B cell (primary cell): ENCODE measurements at places on chromosomes 1 and 21.

DNA sequence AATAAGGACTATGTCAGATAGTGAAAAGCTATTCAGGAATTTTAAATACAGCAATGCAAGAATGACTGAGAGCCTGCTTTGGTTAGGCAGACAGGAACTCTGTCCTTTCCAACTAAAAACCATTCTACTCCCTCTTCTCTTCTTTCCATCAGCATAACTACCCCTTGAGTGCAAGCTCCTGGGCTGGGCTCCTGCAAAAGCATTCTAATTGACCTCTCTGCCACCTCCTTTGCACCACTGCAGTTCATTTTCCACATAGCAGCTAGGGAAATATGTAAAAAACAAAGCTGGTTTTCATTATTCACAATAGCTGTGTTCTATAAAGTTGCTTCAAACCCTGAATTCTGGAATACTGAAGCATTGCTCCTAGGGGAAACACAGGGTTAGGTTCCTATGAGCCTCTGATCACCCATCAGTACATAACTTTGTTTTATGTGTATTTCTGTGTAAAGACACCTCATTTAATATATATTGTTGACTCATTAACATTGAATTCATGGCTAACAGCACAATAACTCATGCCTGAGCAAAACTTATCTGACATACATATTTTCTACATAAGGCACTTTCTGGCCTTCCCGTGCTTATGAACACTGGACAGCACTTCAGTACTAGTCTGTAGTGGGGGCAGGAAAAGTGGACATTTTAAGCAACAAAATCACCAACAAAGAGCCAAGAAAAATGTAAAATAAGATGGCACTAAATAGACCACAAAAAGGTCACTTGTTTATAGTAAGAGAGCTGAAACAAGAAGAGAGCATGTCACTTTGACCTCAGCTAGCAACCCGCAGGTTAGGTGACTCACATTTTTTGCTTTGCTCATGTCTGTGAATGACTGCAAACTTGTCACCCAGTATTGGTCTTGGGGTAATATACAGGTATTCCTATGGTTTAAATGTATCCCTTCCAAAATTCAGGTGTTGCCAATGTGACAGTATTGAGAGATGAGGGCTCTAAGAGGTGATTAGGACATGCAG lies 57.9 kb upstream of the IRF2BP2 start:
- DNase-seq: no peak

GRCh38 chr1:11058595-11059154 lies 1.1 kb downstream of the SRM start:
- no peak for DNase-seq

DNA sequence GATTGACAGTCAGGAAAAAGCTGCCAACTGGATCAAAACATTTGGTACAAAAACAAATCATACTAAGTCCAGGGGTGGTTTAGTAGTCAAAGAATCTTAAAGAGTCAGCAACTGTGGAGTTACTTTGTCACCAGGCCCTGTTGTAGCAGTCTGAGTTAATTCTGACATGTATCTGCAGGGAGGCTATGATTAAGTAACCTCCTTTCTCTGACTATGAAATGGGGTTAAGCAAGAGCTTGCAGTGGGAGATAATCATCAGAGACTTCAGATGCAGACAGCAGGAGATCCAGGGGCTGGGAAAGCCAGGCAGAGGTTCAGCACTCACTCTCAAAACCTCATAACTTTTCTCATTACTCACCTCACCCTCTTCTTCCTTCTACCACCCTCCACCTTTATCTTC lies 99.2 kb upstream of the BTG3 start:
- no peak for DNase-seq

DNA sequence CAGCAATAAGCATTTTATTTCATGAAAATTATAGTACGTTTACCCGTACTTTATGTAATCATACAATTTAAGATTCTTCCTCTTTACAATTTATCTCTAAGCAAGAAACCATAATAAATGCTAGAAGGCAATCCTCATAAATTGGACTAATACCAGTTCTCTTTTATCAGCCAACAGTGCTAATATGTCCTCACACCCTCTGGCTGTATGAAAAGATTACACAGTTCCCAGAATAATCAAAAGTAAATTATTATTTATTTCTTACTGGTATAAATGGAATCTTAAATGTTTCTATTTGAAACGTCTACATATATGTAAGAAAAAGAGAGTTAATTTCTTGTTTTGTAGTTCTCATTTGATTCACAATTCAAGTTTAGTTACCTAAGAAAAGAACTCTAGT lies 3.1 kb upstream of the CDKN2C start:
- DNase-seq: no peak

DNA sequence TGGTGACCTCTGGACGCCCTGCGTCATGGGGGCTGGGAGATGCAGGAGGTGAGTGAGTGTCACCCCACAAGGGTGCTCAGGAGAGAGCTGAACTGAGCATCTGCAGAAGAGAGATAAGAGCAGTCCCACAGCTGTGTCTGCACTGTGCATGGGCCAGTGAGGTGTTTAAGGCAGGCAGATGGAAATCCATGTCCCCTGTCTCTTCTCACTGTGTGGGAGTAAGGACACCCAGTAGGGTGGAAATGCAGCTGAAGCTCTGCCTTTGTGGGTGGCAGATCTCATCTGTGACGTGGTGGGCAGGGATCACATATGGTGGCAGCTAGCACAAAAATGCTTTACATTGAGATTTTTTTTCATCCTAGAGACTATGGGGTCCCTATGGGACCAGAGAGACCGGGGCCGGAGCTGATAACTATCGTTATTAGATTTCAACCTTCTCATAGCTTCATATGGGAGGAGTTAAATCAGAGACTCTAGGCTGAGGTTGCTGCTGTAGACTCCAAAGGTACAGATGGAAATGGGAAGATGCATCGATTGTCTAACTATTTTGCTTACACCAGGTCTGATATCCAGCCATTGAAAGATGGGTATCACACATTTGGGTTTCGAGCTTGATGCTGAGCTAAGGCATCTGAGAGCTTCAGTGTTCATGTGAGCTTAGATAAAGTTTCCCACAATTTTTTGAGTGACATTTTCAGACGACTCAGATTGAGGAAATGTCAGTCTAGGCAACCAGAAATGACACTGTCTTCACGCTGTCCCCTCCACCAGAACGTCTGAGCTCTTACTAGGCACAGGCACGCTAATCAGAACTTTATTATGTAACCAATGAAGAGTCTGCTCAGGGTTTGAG lies 65.3 kb upstream of the PSEN2 start:
- no peak for DNase-seq

- DNase-seq: no peak
Measured at GRCh38 chr1:184685116-184685515, 69.5 kb downstream of the EDEM3 start.

DNA sequence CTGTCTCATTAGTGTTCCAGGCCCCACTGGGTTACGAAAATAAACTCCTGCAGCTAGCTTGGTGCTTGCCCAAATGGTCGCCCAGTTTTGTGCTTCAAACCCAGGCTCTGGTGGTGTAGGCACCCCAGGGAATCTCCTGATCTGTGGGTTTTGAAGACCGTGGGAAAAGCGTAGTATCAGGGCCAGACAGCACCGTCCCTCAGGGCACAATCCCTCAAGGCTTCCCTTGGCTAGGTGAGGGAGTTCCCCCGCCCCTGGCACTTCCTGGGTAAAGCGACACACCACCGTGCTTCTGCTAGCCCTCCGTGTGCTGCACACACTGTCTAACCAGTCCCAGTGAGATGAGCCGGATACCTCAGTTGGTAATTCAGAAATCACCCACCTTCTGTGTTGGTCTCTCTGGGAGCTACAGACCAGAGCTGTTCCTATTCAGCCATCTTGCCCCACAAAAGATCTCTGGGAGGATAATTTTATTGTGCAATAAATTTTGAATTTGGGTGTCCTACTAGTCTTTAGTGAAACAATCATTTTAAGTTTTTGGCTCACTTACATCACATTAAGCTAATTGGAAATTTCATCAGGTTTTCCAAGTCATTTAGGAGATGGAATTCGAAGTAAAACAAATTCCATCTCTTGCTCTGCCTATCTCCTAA lies 9.4 kb upstream of the SLC25A24 start:
- DNase-seq: no peak

DNA sequence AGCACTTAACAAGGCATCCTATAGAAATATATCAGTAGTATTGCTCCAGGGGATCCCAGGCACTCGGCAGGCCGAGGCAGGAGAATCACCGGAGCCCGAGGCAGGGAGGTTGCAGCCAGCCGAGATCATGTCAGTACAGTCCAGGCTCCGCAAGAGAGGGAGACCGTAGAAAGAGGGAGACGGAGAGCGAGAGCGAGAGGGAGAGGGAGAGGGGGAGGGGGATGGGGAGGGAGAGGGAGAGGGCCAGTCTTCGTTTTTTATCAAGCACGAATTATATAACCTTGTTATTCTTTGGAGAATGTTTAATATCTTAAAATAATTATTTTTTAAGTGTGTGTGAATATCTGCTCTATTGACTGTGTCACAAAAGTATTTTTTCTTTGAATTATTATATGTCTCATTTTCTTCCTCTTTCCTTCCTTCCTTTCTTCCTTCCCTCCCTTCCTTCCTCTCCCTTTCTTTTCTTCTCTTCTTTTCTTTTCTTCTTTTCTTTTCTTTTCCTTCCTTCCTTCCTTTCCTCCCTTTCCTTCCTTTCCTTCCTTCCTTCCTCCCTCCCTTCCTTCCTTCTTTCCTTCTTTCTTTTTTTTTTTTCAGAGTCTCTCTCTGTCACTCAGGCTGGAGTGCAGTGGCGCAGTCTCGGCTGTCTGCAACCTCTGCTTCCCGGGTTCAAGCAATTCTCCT lies 233.7 kb downstream of the SRGAP2C start:
- no peak for DNase-seq

DNA sequence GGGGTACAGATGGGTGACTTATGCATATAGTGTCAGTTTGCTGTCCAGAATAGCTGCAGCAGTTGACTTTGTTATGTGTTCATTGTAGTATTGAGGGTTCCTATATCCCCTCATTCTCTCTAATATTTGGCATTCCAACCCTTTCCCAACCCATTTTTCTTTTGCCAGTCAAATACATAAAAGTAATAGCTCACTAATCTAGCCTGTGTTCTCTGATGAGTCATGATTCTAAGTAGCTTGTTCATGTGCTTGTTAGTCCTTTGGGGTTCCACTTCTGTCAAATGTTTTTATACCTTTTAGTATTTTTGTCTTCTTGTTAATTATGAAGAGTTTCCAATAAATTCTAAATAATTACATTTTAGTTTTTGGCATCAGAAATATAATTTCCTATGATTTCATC lies 99.2 kb upstream of the MROH9 start:
- DNase-seq: no peak

DNA sequence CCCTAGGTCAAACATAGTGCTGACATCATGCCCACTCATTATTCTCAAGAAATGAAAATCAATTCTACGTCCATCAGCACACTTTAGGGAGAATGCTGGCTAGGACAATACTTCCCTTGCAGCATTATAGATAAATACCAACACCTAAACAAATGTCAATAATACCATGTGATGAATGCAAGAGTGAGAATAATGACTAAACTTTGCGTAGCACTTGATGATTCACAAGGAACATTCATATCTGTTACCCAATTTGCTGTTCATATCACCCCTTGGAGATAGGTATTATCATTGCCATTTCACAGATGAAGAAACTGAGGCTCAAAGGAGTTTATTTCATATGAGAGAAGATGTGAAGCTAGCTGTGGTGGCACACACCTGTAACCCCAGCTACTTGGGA lies 24.8 kb upstream of the EPS15 start:
- DNase-seq: no peak

GRCh38 chr1:55358581-55358980 lies 143.4 kb upstream of the USP24 start:
- DNase-seq: no peak

- DNase-seq: no peak
Measured at GRCh38 chr1:214014730-214015129, 27.0 kb downstream of the PROX1 start.

DNA sequence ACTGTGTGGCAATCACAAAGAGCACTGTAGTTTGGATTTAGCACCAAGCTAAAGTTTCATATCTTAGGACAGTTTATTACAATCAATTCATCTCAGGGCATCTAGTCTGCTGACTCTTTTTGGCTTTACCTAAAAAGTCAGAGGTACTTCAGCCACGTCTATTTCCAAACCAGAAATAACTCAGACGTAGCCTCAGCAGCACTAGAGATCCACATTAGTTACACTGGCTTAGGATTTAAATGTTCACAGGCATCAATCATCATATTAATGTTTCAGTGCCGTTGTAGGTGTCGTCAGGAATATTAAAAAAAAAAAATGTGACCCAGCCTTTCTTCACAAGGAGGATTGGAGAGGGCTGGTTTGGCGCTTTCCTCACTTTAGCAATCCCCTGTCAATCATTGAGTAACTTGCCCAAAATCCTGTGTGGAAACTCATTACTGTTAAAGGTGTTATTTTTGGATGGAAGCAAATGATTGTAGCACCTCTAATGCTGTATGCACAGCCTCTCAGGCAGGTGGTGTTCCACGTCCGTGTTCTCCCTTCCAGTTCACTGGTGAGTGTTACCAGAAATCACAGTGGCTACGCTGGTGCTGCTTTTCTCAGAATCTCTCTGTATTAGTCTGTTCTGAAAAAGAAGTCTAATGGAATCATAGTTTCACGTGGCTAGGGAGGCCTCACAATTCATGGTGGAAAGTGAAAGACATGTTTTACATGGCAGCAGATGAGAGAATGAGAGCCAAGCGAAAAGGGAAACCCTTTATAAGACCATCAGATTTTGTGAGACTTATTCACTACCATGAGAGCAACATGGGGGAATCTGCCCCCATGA lies 45.4 kb downstream of the NEK7 start:
- DNase-seq: no peak

DNA sequence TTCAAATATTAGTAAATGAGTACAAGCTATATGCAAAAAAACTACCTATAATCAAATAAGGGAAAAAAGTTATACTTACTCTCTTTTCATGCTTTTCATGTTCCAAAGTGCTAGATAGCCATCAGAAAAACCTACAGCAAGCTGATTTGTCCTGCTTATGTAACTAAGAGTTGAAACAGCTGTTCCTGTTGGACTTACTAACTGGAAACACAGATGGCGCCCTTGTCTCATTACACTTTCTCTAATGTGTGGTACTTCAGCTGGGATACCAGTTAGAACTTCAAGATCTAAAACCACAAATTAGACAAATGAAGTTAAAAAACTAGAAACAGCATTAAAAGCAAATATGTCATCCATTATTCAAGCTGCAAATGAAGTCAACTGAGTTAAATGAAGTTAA lies 24.3 kb downstream of the AHCTF1 start:
- peak; percentile 50 for DNase-seq

DNA sequence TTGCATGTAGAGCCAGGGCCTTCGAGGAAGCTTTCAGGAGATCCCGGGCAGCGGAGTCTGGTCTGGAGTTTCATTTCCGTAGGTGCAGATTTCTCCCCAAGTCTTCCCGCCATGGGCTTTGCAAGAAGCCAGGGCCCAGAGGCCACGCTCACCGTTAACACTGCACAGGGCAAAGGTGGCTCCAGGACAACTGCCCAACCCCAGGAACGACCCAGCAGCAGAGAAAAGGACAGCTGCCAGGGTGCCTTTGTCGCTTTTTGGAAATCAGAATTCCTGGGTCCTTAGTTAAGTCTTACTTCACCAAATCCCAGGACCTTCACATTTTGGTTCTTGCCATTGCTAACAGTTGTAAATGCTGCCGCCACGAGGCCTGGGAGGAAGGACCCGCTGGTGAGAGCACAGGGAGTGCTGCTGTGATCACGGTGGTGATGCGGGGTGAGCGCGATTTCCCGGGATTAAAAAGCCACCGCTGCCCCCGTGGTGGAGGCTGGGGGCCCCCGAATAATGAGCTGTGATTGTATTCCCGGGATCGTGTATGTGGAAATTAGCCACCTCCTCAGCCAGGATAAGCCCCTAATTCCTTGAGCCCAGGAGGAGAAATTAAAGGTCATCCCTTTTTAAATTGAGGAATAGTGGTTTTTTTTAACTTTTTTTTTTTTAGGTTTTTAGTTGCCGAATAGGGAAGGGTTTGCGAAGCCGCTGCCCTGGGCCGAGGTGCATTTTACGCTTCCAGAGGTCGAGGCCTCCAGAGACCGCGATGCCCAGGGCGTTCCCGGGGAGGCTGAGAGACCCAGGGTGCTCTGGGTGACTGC lies 8.2 kb downstream of the SIM2 start:
- no peak for DNase-seq
